ENCODE measurements at places on chromosomes 1 and 21. TPM values are rescaled to one million over a fixed set of nuclear protein-coding genes. Genes with fewer than 3 reads are reported as not detected.

Gene CNR2
- total RNA-seq: not detected

Gene KIF17
- total RNA-seq: 0.33 TPM

Gene PGM1
- 68.8 TPM for total RNA-seq

Gene TMOD4
- not detected for total RNA-seq

Gene CFHR2
- not detected for total RNA-seq
